ENCODE measurements at places on chromosomes 3 and 15. TPM values are rescaled to one million over a fixed set of nuclear protein-coding genes. Genes with fewer than 3 reads are reported as not detected.

MYH15 gene
- 0.10 TPM for polyA plus RNA-seq

SERPINI2 gene
- 0.08 TPM for polyA plus RNA-seq

ZIC1 gene
- not detected for polyA plus RNA-seq

GP5 gene
- polyA plus RNA-seq, result 0.10 TPM

TSEN2 gene
- 16.4 TPM for polyA plus RNA-seq

MYLK gene
- 1,651 TPM for polyA plus RNA-seq

SI gene
- not detected for polyA plus RNA-seq

PTX3 gene
- polyA plus RNA-seq, result 33.4 TPM

GRCh38 chr3:183762304-183762703 lies 63.1 kb downstream of the MAP6D1 start:
- DNase-seq, result no peak

- no peak for DNase-seq
Measured at GRCh38 chr3:14297784-14298236, 104.6 kb upstream of the SLC6A6 start.

GRCh38 chr15:56913670-56914069 lies 4.8 kb upstream of the TCF12 start:
- DNase-seq, result no peak

GRCh38 chr15:33243869-33244268 lies 49.4 kb upstream of the FMN1 start:
- no peak for DNase-seq

DNA sequence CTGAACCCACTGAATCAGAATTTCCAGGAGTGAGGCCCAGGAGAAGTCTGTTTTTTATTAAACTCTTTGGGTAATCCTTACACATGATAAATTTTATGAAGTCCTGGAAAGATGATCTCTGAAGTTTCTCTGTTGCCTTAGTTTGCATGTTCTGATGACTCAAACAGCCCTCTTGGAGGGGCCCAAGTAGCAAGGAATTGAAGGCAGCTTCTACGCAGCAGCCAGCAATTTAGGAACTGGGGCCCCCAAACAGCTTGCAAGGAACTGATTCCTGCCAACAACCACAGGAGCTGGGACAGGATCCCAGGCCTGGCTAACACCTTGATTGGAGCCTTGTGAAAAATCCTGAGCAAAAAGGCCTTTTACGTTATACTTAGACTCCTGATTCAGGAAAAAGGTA lies 5.4 kb upstream of the ACP3 start:
- no peak for DNase-seq

DNA sequence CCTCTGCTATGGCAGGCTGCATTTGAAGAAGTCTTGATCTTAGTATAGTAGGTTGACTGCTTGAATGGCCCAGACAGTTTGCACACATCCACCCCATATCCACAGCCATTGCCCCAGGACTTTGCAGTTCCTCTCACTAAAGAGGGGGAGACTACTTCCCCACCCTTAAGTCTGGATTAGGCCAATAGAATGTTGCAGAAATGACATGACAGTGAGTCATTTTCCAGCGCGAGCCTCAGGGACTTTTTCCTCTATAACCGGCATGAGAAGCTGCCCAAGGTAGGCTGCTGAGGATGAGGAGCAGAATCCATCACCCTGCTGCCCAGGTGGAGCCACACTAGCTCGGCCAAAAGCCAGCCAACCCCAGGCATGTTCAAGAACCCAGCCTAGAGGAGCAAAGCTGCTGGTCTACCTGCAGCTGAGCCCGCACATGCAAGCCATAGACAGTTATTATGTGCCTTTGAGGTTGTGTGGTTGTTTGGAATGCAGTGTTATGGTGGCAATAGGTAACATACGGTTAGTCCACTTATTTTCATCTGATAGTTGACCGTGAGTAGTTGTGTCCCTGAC lies 113.9 kb downstream of the TLE3 start:
- DNase-seq, result no peak

GRCh38 chr15:100726421-100727190 lies 124.2 kb downstream of the ASB7 start:
- no peak for DNase-seq

GRCh38 chr3:7821858-7822257 lies 679.8 kb upstream of the LMCD1 start:
- DNase-seq, result no peak

- no peak for DNase-seq
Measured at GRCh38 chr15:50050986-50051743, 67.9 kb downstream of the ATP8B4 start.

DNA sequence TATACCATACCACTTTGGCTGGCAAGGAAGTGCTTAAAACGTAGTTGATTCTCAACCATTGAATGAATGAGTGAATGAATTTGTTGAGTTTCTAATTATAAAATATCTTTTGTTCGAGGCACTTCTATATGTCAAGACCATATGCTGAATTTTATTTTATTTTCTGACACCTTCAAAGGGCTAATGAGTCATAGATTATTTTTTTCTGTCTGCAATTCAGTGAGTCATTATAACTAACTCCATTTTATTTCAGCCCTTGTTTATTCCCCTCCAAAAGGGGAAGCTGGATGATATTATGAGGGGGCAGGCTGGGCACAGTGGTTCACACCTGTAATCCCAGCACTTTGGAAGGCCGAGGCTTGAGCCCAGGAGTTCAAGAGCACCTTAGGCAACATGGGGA lies 142.4 kb downstream of the P2RY1 start:
- no peak for DNase-seq

GRCh38 chr3:65901226-65901625 lies 137.5 kb downstream of the MAGI1 start:
- no peak for DNase-seq

DNA sequence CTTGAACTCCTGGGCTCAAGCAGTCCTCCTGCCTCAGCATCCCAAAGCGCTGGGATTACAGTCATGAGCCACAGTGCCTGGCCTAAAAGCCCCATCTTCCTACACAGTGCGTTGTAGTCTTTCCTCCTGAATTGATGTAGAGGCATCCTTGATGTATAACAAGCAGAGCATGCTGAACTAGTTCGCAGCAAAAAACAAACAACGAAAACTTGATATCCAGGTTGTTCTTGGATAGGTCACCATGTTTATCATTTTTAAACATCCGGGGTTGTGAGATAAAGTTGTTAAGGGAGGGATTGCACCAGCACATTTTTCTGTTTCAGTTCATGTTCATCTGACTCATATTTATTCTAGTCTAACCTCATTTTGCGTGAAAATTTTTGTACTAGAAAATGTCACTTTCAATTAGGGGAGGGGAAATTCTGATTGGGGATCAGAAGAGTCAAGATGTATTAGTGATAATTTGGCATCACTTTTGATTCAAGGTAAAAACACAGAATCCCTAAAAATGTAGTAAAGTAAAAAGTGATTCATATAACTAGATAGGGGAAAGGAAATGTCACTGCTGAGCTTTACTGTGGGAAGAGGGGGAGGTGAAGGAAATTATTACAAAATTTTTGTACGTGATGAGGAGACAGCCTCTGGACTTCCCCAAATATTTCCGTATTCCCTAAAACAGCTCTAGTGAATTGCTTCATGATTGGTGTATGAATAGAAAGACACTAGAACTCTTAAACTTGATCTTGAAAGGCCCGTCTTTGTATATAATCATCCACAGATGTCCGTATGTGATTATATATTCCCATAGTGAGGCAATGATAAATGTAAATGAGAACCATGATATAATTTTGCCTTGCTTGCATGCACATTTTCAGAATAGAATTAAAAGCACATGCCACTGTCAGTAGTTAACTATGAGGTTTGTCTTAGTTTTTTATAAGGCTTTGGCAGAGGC lies 22.9 kb downstream of the RAB8B start:
- DNase-seq, result no peak

DNA sequence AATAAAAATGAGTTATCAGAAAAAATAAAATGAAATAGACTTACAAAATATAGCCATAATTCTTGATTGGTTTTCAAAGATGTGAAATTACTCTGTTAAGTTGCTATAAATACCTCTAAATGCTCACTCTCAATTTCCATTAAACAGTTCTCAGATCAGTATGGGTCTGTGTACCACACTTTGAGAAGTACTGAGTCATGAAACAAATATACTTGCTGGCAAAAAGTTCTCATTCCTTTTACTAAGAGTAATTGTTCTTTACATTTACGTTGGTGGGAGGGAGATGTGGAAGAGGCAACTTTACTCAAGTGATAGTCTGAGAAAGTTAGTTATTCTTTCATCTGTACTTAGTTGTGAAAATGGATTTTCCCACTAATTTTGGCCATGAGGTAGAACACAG lies 96.3 kb downstream of the ZNF385D start:
- DNase-seq, result no peak

DNA sequence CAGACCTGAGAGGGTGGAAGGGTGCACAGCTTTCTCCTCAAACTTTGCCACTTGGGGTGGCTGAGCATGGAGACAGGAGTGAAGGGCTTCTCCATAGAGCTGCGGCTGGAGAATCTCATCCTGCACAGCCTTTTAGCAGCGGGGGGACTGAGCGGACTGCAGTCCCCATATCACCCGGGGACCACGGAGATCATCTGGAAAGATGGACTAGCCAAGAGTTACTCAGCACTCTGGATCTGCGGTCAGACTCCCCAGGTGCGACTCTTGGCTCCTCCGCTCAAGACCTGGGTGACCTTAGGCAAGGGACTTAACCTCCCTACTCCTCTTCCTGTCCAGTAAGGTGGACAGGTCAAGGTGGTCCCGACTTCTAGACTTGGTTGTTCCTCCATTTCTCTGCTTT lies 125.8 kb upstream of the MEF2A start:
- no peak for DNase-seq

GRCh38 chr15:89486726-89487050 lies 9.7 kb downstream of the RHCG start:
- no peak for DNase-seq

- no peak for DNase-seq
Measured at GRCh38 chr3:24650839-24651238, 156.2 kb upstream of the THRB start.

DNA sequence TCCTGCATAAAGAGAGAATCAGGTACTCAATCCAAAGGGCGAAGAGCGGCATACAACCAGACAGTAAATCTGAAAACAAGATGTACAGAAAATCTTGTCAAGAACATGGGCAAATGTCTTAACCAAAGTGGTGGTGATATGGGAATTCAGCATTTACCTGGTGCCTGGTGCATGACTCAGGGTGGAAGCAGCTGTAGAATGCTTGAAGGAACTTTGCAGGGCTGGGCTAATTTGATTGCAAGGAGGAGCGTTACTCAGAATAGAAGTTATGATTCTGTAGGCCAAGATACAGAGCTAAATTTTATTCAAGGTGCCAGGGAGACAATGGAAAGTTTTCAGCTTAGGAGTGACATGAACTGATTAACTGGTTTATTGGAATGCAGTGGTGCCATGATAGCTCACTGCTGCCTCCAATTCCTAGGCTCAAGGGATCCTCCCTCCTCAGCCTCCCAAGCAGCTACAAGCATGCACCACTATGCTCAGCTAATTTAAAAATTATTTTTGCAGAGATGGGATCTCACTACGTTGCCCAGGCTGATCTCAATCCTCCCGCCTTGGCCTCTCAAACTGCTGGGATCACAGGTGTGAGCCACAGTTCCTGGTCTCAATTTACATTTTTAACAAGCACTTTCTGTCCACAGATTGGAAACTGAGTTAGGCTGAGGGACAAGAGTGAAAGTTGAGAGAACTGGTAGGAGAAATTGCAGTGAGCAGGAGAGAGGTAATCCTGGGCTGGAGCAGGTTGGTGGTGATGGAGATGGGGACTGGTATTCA lies 91.5 kb upstream of the TBC1D5 start:
- no peak for DNase-seq

- no peak for DNase-seq
Measured at GRCh38 chr3:52243791-52244628, 1.5 kb upstream of the PPM1M start.

DNA sequence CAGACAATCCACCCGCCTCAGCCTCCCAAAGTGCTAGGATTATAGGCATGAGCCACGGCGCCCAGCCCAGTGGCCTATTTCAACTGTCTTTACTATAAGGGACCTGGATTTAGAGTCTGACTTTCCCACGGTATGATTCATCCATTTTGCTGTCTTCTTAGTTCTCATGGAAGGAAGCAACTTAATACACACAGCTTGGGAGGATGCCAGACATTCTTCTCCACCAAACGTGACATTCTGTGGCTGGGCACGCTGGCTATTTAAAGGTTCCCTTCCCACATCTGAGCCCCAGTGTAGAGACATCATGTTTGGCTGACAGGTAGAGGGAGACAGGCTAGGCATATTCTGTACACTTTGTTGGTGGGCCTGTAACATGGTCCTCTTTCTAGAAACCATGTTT lies 26.2 kb downstream of the FAM43A start:
- DNase-seq, result no peak

Data from urinary bladder (tissue), 4 donors.